CD4-positive, alpha-beta T cell treated with Interleukin-12 subunit alpha and Interleukin-12 subunit beta, for 1 hour (primary cell): ENCODE measurements at places on chromosomes 1 and 21.

GRCh38 chr1:24195874-24196273 lies 8.8 kb upstream of the IFNLR1 start:
- DNase-seq = no peak

GRCh38 chr21:25942135-25942534 lies 207.4 kb downstream of the GABPA start:
- no peak for DNase-seq

DNA sequence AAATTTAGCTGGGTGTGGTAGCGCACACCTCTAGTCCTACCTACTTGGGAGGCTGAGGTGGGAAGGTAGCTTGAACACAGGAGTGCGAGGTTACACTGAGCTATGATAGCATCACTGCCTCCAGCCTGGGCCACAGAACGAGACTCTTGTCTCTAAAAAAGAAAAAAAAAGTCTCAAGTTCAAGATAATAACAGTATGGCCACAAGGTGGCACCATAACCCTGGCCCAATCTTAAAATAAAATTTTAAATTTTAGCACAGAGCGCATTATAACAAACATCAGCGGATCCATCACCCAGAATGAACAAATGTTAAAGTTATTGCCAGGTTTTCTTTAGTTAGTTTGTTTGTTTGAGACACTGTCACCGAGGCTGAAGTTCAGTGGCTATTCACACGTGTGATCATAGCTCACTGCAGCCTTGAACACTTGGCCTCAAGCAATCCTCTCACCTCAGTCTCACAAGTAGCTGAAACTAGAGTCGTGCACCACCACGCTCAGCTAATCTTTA lies 2.9 kb upstream of the HTR6 start:
- DNase-seq = peak; percentile 69

- DNase-seq = no peak
These were observed 129.2 kb downstream of the PTPN14 start for GRCh38 chr1:214422137-214422671.

GRCh38 chr1:91732291-91733107 lies 153.5 kb downstream of the TGFBR3 start:
- DNase-seq = peak; percentile 38

- DNase-seq = no peak
These were observed at the start of gene FAM163A for GRCh38 chr1:179742717-179743678. Gene FAM163A (plus strand): TSS chr1:179743291. CDS start chr1:179813098, 69,807 bp downstream.

DNA sequence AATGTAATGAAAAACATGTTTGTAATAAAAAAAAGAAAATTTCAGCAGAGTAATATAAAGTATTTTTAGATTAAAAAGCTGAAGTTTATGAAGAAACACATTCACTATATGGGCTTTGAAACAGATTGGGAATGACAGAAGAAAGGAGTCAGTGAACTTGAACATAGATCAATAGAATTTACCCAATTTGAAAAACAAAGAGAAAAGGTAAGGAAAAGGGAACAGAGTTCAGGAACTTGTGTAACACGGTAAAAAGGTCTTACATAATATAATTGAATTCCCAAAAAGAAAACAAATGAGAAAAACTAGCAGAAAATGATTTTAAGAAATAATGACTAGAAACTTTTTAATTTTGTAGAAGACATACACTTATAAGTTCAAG lies 206.8 kb downstream of the KCNT2 start:
- no peak for DNase-seq

DNA sequence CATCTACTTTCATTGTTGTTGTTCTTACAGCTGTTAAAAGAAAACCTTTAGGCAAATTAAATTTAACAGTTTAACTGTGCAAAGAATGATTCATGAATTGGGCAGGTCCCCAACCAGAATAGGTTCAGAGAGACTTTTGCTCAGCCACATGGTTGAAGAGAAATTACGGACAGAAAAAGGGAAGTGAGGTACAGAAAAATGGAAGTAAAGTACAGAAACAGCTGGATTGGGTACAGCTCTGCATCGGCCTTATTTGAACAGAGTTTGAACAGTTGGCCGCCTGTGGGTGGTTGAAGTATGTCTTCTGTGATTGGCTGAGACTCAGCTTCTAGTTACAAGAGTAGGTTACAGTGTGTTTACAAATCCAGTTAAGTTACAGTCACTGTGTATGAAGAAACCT lies 210.1 kb downstream of the FGGY start:
- no peak for DNase-seq

DNA sequence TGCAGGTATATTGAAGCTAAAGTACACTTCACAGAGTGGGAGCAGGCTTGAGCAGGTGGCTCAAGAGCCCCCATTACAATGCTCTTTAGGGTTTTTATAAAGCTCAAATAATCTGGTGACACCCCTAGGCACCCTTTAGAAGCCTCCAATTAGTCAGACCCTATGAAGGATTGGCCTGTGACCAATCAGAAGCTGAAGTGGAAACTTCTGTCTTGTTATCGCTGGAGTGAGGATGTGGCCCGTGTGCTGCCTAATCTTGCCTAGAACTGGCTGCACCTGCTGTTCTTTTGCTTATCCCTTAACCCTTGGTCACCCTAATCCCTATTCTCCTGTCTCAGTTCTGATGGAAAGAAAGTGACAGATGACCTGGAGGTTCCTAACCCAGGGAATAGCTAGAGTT lies 70.8 kb upstream of the ABCG1 start:
- no peak for DNase-seq

- DNase-seq = no peak
These were observed 775 bp downstream of the TMEM125 start for GRCh38 chr1:43270421-43271095.

DNA sequence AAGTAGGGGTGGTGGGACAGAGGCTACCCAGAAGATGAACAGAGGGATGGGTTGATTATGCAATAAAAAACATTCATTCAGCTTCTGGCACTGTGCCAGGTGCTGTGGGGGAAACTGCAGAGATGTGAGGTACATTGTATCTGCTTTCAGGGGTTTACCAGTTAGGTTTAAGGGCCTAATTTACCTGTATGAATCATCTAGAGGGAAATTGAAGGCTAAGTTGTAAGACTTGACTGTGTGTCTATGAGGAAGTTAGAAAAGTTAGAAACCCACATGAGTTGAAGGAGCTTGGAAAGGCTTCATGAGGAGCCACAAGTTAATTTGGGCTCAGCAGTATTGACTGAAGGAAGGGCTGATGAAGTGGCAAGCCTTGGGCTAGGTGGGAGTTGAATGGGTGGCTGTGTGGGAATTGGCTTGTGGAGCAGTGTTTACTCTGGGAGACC lies 36.7 kb upstream of the APOBEC4 start:
- DNase-seq = no peak
